ENCODE measurements at places on chromosomes 3 and 15. TPM values are rescaled to one million over a fixed set of nuclear protein-coding genes. Genes with fewer than 3 reads are reported as not detected.
A peak's percentile ranks its signal among the peaks of the same experiment; 100 is the strongest.

GRCh38 chr15:40940296-40940801 lies 11.2 kb downstream of the DLL4 start:
- no peak for DNase-seq
- peak overlapping the region; percentile 74 for H3K27ac ChIP-seq
- peak overlapping the region; percentile 1 for H3K4me3 ChIP-seq
- peaks cover 9% of the 10 kb centered on the region for H3K4me1 ChIP-seq
- H3K27me3 ChIP-seq, result no peaks in the 10 kb centered on the region
- no peaks in the 10 kb centered on the region for H3K36me3 ChIP-seq

DNA sequence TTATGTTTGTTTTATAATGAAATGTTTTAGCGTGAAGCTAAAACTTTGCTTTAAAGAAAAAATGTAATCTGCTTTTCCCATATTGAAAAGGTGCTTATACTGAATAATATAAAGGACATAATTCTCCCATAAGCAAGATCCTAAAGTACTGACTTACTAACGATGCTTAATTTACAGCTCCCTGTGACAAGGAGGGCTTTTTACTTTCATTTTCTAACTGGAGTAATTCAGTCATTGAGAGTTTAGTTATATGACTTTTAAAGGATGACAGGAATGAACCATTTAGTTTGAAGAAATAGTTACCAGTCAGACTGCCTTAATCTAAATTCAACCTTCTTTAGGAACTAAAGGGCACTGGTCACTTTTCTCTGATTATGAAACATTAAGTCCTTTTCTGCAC lies 19.3 kb upstream of the ZPLD1 start:
- H3K27me3 ChIP-seq, result no peaks in the 10 kb centered on the region
- no peaks in the 10 kb centered on the region for H3K36me3 ChIP-seq
- H3K4me3 ChIP-seq, result peak overlapping the region; percentile 9
- no peak overlapping the region for H3K27ac ChIP-seq
- H3K4me1 ChIP-seq, result no peaks in the 10 kb centered on the region

Gene PEX5L
- total RNA-seq, result not detected

Gene ZPLD1
- total RNA-seq, result 1.2 TPM

- H3K4me3 ChIP-seq, result no peak overlapping the region
- no peaks in the 10 kb centered on the region for H3K27me3 ChIP-seq
- no peaks in the 10 kb centered on the region for H3K4me1 ChIP-seq
- DNase-seq, result no peak
These were observed 346.6 kb upstream of the MEIS2 start for GRCh38 chr15:37446921-37447320.

- H3K4me1 ChIP-seq, result peaks cover 2% of the 10 kb centered on the region
- no peak for DNase-seq
- H3K27ac ChIP-seq, result no peak overlapping the region
- H3K27me3 ChIP-seq, result no peaks in the 10 kb centered on the region
These were observed 74.0 kb upstream of the STRIT1 start for GRCh38 chr3:155367506-155367905.

DNA sequence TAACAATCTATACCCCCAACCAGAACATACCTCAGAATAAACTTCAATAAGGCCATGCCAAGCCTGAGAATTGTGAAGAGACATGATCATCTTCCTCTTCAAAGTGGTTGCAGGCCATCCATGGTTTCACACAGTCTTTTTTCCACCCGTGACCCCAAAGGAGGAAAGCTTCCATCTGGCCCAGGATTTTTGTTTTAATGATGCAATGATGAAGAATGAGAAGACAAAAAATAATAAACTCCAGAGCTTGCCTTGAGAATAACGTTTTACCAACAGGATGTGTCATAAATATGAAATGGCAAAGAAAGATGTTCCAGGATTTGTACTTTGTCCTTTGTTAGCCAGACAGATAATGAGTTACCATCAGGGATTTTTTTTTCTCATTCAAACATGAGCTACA lies 201.9 kb downstream of the WNT5A start:
- H3K27me3 ChIP-seq, result no peaks in the 10 kb centered on the region
- no peak overlapping the region for H3K27ac ChIP-seq
- no peaks in the 10 kb centered on the region for H3K36me3 ChIP-seq
- H3K4me1 ChIP-seq, result no peaks in the 10 kb centered on the region
- DNase-seq, result no peak

Gene TMCC1
- total RNA-seq, result 42.4 TPM

Gene ATP13A5
- total RNA-seq, result not detected

Gene BMF
- total RNA-seq, result 19.7 TPM

DNA sequence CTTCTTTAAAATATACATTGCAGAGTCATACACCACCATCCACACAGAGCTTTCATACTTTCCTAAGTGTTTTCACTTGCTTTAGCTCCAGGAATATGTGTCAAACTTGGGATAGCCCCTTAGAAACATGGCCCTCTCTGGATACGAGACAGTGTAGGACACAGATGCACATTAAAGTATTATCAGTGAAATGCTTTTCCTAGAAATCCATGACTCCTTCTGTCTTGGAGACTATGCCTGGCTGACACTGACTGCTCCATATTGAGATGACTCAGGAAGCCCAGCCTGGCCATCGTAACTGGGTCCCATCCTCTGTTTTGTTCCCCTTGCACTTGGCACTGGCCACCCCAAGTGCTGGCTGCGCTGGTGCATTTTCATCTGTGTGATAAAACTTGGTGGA lies 204.8 kb downstream of the PDZRN3 start:
- no peak overlapping the region for H3K27ac ChIP-seq
- peaks cover 3% of the 10 kb centered on the region for H3K4me1 ChIP-seq
- no peak overlapping the region for H3K4me3 ChIP-seq
- no peaks in the 10 kb centered on the region for H3K36me3 ChIP-seq

Gene RPL29
- total RNA-seq, result 785 TPM

All from kidney (tissue), 22 donors.